ENCODE measurements at places on chromosomes 7 and 10. TPM values are rescaled to one million over a fixed set of nuclear protein-coding genes. Genes with fewer than 3 reads are reported as not detected.

The RAB11FIP2 gene
- total RNA-seq: 21.7 TPM

The GALNT17 gene
- 2.2 TPM for total RNA-seq

The TEX47 gene
- not detected for total RNA-seq

The LIPN gene
- total RNA-seq: 0.74 TPM

The PWWP2B gene
- total RNA-seq: 30.4 TPM

The TDRD1 gene
- total RNA-seq: 0.16 TPM

The LRMDA gene
- 26.6 TPM for total RNA-seq

Data from mesenteric fat pad (tissue), 1 donor.